ENCODE measurements at places on chromosomes 13 and 19.

DNA sequence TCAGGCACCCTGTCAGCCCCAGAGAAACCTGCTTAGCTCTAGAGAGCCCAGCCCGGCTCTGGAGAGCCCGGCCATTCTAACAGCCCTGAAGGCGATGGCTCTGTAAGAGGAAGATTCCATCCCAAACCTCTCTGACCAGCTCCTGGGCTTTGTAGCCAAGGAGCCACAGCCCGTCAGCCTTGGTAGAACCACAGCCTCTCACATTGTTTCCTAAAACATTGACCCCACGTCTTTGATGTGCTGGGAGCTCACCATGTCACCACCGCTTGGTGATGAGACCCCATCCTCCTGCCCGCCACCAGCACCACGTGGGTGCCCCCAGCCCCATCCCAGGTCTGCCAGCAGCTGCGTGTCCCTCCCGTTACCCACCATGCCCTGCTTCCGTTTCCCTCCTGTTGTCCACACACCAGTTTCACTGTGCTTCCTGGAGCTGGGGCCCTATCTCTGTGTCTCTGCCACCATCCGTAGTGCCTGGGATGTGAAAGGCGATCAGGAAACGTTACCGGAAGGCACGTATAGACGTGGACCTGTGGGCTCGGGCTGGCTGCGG lies 94.2 kb upstream of the MCF2L start:
- DNase-seq: no peak

DNA sequence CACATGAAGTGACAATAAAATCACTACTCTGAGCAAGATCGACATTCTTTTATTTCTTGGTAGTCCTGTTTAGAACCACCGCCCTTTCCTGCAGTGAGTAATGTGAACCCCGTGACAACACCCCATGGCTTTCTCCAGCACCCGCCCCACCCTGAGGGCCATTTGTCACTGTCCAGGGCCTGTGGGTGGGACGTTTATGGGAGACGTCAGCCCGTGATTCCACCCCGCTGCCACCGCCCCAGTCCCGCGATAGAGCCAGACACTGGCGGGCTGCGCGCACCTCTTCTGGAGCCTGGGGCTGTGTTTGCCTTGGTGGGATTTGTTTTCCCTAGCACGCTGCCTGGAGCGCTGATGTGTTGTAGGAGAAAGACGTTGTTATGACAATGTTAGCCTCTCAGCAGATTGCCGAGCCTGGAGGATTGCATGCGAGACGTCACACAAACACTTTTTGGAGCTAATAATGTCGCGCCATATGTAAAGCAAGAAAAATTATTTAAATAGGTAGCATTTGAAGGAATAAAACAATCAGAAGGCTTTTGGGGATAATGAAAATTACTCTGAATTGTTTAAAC lies 263.7 kb downstream of the TEX29 start:
- no peak for DNase-seq

DNA sequence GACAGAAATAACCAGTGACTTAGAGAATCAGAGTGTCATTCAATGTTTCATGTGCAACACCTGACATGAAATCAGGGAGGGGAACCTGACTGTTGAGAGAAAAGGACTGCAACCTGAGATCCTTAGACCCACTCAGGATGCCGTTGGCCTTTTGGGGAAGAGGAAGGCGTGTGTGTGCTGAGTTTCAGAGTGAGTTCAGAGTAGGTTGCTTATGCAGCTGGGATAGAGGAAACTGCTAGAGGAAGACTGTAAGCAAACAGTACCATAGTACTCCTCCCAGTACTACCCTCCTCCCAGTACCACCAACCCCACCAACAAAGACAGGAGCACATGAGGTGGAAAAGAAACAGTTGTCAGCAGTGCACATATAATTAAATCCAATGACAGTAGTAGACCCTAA lies 63.7 kb downstream of the KL start:
- no peak for DNase-seq

GRCh38 chr19:49056101-49056901 lies 1.2 kb downstream of the CGB7 start:
- peak; percentile 26 for DNase-seq
